ENCODE measurements at places on chromosomes 3 and 15.

DNA sequence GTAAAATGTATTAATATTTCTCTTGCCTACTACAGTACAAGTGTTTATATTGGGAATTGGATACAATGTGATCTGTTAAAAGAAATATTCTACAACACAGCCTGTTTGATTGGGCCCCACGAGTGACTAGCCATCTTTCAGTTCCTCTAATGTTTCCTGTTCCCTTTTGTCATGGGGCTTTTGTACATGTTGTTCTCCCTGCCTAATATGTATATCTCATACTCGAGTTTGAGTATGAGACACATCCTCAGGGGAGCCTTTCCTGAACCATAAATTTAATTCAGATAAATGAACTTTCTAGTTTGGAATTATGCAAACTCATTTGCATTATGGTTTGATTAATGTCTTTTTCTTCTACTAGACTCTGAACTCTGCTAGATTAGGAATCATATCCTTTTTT is 65.5 kb downstream of the MEF2A start:
- H3K4me3 ChIP-seq, result no peak overlapping the region
- peaks cover 5% of the 10 kb centered on the region for H3K36me3 ChIP-seq
- H3K4me1 ChIP-seq, result peaks cover 2% of the 10 kb centered on the region
- H3K27me3 ChIP-seq, result no peaks in the 10 kb centered on the region

GRCh38 chr3:187264021-187264420 is 27.5 kb downstream of the MASP1 start:
- no peak overlapping the region for H3K4me3 ChIP-seq
- DNase-seq, result peak; percentile 12
- H3K36me3 ChIP-seq, result no peaks in the 10 kb centered on the region
- H3K4me1 ChIP-seq, result peaks cover 5% of the 10 kb centered on the region
- no peak overlapping the region for H3K27ac ChIP-seq

DNA sequence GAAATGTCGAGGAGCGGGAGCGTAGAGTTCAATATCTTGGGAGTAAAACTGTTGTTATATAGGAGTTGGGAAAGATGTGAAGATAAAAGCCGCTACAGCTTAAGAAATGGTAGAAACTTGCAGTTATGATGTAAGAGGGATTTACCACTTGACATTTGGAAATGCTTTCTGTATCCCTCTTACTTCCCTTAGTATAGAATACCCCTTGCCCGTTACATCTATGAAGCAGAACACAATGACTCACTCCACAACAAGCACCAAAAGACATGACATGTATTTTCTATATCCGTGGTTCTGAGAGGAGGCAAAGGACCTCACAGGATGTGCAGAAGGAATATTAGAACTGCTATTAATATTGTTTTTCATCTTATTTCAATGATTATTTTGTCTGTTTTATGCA is 254.2 kb upstream of the NR2F2 start:
- H3K4me3 ChIP-seq, result no peak overlapping the region
- no peaks in the 10 kb centered on the region for H3K36me3 ChIP-seq
- no peak for DNase-seq
- H3K4me1 ChIP-seq, result no peaks in the 10 kb centered on the region
- H3K27ac ChIP-seq, result no peak overlapping the region

DNA sequence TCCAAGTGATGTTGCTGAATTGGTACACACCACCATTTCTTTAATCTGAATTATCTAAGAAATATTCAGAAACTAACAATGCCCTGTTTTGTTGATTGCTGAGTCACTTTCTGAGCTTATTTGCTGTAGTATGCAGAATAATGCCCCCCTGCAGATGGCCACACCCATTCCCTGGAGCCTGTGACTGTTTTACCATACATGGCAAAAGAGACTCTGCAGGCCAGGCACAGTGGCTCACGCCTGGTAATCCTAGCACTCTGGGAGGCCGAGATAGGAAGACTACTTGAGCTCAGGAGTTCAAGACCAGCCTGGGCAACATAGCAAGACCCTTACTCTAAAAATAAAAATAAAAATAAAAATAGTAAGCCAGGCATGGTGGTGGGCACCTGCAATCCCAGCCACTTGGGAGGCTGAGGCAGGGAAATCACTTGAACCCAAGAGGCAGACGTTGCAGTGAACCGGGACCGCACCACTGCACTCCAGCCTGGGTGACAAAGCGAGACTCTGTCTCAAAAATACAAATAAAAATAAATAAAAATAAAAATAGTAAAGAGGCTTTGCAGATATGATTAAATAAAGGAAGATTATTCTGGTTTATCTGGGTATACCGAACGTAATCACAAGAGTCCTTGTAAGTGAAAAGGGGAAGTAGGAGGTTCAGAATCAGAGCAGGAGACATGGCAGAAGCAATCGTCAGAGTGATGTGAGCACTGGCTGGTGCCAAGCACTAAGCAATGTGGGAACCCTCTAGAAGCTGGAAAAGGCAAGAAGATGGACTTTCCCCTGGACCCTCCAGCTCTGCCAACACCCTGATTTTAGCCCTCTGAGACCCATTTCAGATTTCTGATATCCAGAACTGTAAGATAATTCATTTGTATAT is 19.0 kb downstream of the PCYT1A start:
- H3K4me3 ChIP-seq, result no peak overlapping the region
- H3K27me3 ChIP-seq, result no peaks in the 10 kb centered on the region
- peaks cover 4% of the 10 kb centered on the region for H3K4me1 ChIP-seq
- H3K27ac ChIP-seq, result no peak overlapping the region
- DNase-seq, result no peak
- peaks cover 44% of the 10 kb centered on the region for H3K36me3 ChIP-seq

DNA sequence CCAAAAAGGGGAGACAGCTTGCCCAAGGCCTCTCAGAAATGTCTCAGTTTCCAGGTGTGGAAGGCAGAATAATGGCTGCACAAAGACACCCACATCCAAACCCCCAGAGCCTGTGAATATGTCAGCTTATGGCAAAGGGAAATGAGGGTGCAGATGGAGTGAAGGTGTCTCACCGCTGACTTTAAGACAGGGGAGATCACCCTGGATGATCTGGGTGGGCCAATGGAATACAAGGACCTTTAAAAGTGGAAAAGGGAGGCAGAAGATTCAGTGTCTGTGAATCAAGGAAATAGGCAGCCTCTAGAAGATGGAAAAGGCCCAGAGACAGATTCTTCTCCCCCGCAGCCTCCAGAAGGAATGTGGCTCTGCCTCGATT is 48.8 kb upstream of the ATP2B2 start:
- H3K36me3 ChIP-seq, result no peaks in the 10 kb centered on the region
- H3K27ac ChIP-seq, result no peak overlapping the region
- peaks cover 2% of the 10 kb centered on the region for H3K27me3 ChIP-seq
- no peak for DNase-seq

- H3K36me3 ChIP-seq, result no peaks in the 10 kb centered on the region
- H3K4me3 ChIP-seq, result no peak overlapping the region
- H3K27me3 ChIP-seq, result no peaks in the 10 kb centered on the region
- H3K27ac ChIP-seq, result no peak overlapping the region
- no peak for DNase-seq
Observed at GRCh38 chr3:189530822-189531221, 100.4 kb upstream of the TP63 start.

DNA sequence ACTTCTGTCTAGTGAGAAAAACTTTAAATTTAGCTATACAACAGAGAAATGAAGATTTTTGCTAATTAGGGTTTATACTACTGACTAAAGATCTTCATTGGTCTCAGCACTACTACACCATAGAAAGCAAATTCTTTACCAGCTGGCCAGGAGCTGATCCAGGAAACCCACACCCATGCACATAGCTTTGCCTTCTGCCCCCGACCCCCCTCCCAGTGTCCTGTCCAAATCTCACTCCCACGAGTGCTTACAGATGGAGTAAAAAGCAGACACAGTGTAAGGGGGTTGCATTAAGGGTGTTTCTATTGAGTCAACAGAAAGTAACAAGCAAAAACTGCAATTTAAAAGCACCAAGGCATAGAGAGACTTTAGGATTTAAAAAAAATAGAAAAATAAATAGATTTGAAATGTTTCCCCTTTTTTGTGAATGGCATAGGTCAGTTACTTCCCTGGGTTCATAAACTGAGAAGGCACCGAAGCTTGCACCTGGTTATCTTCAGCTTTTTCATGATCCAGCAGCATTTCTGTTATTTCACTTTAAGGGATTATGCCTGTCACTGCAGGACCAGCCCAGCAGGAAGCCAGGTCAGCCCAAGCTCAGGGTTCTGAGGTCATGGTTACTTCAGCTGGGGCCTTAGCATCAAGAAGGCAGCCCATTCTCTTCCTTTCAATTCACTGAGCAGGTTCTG is 124.3 kb downstream of the CTNNB1 start:
- no peaks in the 10 kb centered on the region for H3K36me3 ChIP-seq
- H3K4me1 ChIP-seq, result no peaks in the 10 kb centered on the region
- H3K27ac ChIP-seq, result no peak overlapping the region

GRCh38 chr3:57281715-57282114 is 10.8 kb downstream of the ASB14 start:
- H3K27ac ChIP-seq, result no peak overlapping the region
- no peaks in the 10 kb centered on the region for H3K4me1 ChIP-seq
- no peak for DNase-seq
- H3K36me3 ChIP-seq, result no peaks in the 10 kb centered on the region

- no peak for DNase-seq
- no peaks in the 10 kb centered on the region for H3K27me3 ChIP-seq
Observed at GRCh38 chr3:119898478-119899191, 116.7 kb downstream of the NR1I2 start.

GRCh38 chr15:89652666-89653065 is 2.6 kb downstream of the KIF7 start:
- H3K4me3 ChIP-seq, result no peak overlapping the region
- peaks cover 7% of the 10 kb centered on the region for H3K27me3 ChIP-seq
- DNase-seq, result no peak
- peaks cover 11% of the 10 kb centered on the region for H3K4me1 ChIP-seq
- peaks cover 16% of the 10 kb centered on the region for H3K36me3 ChIP-seq
- H3K27ac ChIP-seq, result no peak overlapping the region

GRCh38 chr3:66095295-66096001 is 56.7 kb upstream of the MAGI1 start:
- no peak overlapping the region for H3K4me3 ChIP-seq
- no peaks in the 10 kb centered on the region for H3K4me1 ChIP-seq
- no peaks in the 10 kb centered on the region for H3K27me3 ChIP-seq
- H3K27ac ChIP-seq, result no peak overlapping the region
- DNase-seq, result no peak

GRCh38 chr15:92166751-92167405 is 226.8 kb upstream of the ST8SIA2 start:
- H3K27ac ChIP-seq, result no peak overlapping the region
- no peaks in the 10 kb centered on the region for H3K4me1 ChIP-seq
- H3K4me3 ChIP-seq, result no peak overlapping the region
- peak; percentile 10 for DNase-seq
- H3K36me3 ChIP-seq, result no peaks in the 10 kb centered on the region
- peaks cover 4% of the 10 kb centered on the region for H3K27me3 ChIP-seq

DNA sequence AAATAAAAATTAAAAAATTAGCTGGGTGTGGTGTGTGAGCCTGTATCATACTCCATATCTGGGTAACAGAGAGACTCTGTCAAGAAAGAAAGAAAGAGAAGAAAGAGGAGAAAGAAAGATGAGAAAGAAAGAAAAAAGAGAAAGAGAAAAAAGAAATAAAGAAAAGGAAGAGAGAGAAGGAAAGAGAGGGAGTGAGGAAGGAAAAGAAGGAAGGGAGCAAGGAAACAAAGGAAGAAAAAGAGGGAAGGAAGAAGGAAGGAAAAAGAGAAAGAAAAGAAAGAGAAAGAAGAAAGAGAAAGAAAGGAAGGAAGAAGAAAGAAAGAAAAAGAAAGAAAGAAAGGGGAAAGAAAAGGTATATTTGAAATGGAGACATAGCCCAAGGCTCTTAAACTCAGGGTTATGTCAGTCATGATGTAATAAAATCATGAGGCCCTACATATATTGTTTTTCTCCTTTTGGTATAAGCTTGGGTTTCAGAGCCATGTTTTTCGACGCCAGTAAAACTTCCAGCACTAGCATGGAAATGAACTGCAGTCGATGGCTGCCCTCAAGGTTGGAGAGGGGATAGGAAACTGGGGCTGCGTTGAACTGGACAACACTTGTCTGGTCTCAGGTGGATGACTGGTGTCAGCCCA is 38.0 kb upstream of the RFTN1 start:
- no peak for DNase-seq
- H3K36me3 ChIP-seq, result no peaks in the 10 kb centered on the region
- no peak overlapping the region for H3K27ac ChIP-seq
- no peaks in the 10 kb centered on the region for H3K27me3 ChIP-seq
- H3K4me1 ChIP-seq, result peaks cover 7% of the 10 kb centered on the region

- no peaks in the 10 kb centered on the region for H3K36me3 ChIP-seq
- H3K27me3 ChIP-seq, result no peaks in the 10 kb centered on the region
- H3K4me3 ChIP-seq, result peak overlapping the region; percentile 79
- DNase-seq, result no peak
Observed at GRCh38 chr3:168094580-168094876, 1.2 kb downstream of the GOLIM4 start.

DNA sequence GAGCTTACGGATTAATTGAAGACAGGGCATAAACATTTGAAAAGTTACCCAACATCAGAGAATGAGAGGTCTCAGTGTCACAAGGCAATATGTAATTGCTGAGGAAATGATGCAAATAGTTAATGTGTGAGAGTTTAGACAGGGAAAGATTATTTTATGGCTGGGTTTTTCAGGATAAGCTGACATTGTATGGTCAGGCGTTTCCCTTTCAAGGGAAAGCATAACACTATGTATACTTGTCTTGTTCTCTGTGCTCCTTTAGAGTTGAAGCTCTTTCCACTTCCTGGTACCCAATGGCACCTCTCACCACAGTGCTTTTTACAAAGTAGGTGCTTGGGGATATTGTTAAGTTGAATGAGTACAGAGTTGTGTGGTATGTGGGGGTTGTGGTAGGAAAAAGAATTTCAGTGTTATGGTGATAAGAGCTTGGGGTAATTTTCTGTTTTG is 19.9 kb downstream of the IQGAP1 start:
- no peaks in the 10 kb centered on the region for H3K27me3 ChIP-seq
- no peak for DNase-seq
- peaks cover 5% of the 10 kb centered on the region for H3K4me1 ChIP-seq
- no peak overlapping the region for H3K4me3 ChIP-seq
- H3K36me3 ChIP-seq, result no peaks in the 10 kb centered on the region

GRCh38 chr15:76070192-76070591 is 10.4 kb downstream of the TMEM266 start:
- H3K4me1 ChIP-seq, result no peaks in the 10 kb centered on the region
- no peak overlapping the region for H3K4me3 ChIP-seq
- H3K27me3 ChIP-seq, result peaks cover 5% of the 10 kb centered on the region
- H3K27ac ChIP-seq, result no peak overlapping the region

- H3K4me3 ChIP-seq, result no peak overlapping the region
- DNase-seq, result no peak
- H3K36me3 ChIP-seq, result no peaks in the 10 kb centered on the region
- H3K27me3 ChIP-seq, result no peaks in the 10 kb centered on the region
- peaks cover 3% of the 10 kb centered on the region for H3K4me1 ChIP-seq
- no peak overlapping the region for H3K27ac ChIP-seq
Observed at GRCh38 chr3:34213478-34213877, 415.0 kb downstream of the PDCD6IP start.

- H3K4me3 ChIP-seq, result no peak overlapping the region
- no peak overlapping the region for H3K27ac ChIP-seq
- DNase-seq, result no peak
- no peaks in the 10 kb centered on the region for H3K36me3 ChIP-seq
- no peaks in the 10 kb centered on the region for H3K27me3 ChIP-seq
Observed at GRCh38 chr3:42023380-42023779, 61.5 kb upstream of the ULK4 start.
